ENCODE measurements at places on chromosomes 12 and 14.
A peak's percentile ranks its signal among the peaks of the same experiment; 100 is the strongest.

- peak; percentile 14 for DNase-seq
Observed at GRCh38 chr14:20413744-20414082, 412 bp upstream of the TEP1 start.

DNA sequence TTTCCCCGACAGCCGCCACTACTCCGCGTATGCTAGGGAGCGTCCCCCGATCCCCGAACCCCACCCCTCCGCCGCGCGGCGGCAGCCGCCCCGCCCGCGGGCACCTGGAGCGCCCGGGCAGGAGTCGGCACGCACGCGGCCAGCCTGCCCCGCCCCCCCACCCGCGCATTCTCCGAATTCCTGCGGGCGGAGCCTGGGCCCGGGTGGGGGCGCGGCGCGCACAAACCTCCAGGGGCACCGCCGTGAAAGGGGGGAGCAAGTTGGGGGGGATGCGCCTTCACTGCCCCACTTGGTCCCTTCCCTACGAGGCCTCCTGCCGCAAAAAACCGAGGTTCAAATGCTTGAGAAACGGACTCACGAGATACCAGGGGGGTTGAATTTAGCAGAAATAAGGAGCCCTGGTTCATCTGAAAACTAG lies 1.7 kb downstream of the AJUBA start:
- DNase-seq: peak; percentile 65

DNA sequence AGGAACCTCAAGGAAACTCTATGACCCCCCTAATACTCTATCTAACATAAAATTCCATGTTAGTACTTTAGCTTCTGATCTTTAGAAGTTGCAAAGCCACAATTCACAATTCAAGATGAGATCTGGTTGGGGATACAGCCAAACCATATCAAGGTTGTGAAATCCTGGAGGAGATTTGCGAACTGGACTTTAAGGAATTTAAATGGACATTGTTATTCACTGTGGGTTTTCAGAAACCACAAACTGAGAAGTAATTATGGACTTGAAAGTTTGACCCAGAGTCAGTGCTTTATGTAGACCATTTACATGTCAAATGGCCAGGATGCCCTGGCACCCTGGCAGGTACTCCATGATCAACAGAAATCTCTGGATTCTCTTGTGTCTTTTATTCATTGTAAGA lies 14.2 kb upstream of the CDKL1 start:
- DNase-seq: peak; percentile 69

DNA sequence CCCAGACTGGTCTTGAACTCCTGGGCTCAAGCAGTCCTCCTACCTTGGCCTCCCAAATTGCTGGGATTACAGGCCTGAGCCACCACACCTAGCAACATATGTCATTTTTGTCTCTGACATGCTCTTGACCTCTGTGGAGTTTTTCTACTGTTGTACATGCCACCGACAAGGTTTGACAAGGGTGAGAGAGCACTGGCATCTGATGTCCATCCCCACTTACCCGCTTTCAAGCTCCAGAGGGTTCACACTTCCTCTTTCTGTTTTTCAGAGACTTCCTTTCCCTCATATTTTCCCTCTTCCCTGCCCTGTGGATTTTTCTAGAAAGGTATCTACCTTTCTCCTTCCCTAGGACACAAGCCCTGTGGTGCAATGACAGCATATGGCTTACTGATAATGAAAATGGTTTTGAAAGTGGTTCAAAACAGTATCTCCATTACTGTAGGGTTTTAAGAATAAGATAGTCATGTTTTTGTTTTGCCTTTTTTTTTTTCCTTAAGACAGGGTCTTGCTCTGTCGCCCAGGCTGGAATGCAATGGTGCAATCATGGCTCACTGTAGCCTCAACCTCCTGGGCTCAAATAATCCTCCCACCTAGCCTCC lies 27.7 kb upstream of the PLEKHG3 start:
- DNase-seq: no peak

- DNase-seq: peak; percentile 4
Observed at GRCh38 chr14:88929656-88930436, 105.4 kb downstream of the TTC8 start.

GRCh38 chr12:93734784-93735183 lies 57.6 kb downstream of the CRADD start:
- DNase-seq: no peak

DNA sequence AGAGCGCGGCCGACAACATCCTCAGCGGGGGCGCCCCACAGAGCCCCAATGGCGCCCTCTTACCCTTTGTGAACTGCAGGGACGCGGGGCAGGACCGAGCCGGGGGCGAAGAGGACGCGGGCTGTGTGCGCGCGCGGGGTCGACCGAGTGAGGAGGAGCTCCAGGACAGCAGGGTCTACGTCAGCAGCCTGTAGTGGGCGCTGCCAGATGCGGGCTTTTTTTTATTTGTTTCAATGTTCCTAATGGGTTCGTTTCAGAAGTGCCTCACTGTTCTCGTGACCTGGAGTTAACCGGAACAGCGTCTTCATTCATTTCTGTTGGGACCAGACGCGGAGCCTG lies 103.8 kb upstream of the FKBP4 start:
- DNase-seq: peak; percentile 2

GRCh38 chr12:6070472-6071257 lies 53.8 kb downstream of the VWF start:
- DNase-seq: no peak

DNA sequence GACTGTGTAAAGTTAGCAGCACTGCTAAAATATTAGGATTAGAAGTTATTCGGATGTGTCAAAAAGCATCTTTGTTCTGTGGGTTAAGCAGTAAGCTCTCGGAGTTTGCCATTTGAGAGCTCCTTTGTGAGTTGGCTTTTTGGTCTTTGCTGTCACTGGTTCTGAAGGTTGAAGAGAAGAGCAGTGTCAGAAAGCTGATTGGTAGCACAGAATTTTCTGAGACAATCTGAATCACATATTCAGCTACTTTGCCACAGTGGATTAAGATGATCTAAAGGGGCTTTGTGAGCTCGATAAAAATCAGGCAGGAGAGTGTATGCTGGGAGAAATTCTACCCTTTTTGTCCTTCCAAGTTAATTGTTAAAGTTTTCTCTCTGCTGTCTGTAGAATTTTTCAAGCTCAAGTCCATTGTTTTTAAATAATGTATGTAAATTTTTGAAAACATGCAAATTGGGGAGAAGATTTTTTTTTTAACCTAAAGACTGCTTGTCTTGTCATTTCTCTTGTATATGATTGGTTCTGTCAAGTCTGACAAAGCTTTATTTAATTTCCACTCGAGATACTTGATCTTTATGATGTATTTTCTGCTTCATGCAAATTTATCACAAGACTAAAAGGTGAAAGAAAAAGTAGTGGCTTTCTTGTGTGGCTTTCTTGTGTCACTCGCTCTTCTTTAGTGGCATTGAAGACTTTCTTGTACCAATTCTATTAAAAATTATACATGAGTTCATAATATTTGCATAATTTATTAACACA lies 307.3 kb downstream of the EGLN3 start:
- peak; percentile 9 for DNase-seq

DNA sequence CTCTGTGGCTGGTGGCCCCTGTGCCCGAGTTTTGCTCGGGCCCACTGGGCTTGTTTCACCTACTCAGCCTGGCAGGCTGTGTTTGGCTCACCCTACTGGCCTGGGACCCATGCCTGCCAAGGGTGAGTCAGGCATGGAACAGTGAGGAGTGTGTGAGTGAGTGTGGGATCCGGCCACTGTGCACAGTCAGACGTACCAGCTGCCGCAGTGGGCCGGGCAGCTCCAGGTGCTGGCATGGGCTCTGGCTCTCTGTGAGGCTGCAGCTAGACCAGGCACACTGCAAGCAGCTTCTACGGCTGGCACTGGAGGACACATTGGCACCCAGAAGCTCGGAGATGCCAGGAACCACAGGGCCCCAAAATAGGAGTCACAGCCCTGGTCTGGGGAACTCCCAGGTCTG lies 40.6 kb downstream of the HSD17B6 start:
- DNase-seq: peak; percentile 22

DNA sequence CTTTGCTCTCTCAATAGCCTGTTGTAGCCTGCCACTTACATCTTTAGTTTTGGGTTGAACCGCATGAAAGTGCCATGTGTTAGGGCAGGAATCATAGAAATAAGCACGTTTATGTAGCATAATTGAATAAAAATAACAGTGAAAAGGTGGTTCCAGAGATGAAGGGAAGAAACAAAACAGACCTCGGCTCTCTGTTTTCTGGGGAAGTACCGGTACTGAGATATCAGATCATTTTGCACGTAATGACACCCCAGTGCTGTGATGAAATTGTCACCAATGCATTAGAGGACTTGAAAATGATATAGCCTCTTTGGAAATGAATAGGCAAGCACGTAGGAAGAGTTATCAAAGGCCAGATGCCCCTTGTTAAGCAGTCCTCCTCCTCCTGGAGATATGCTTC lies 42.5 kb upstream of the DLK1 start:
- no peak for DNase-seq

GRCh38 chr12:3172124-3173007 lies 95.2 kb downstream of the TSPAN9 start:
- no peak for DNase-seq

GRCh38 chr12:77189458-77189857 lies 124.1 kb upstream of the E2F7 start:
- DNase-seq: peak; percentile 70

- peak; percentile 81 for DNase-seq
Observed at GRCh38 chr12:122886851-122887818, 8.8 kb downstream of the VPS37B start.

DNA sequence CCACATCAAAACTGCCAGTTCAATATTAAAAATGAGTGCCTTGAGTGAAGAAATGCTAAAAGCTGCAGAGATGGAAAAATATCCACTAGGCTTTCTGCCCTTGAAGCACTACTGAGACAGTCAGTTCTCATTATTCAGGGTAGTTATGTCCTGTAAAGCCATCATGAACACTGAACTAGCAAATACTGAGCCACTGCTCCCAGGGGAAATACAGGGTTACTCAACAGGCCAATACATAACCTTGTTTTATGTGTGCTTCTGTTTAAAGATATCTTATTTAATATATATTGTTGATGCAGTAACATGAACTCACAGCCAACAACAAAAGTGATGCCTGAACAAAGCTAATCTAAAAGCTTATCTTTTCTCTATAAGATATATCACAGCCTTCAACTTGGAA lies 3.3 kb downstream of the RAD52 start:
- DNase-seq: no peak

GRCh38 chr12:18897823-18898222 lies 159.9 kb downstream of the CAPZA3 start:
- DNase-seq: no peak

DNA sequence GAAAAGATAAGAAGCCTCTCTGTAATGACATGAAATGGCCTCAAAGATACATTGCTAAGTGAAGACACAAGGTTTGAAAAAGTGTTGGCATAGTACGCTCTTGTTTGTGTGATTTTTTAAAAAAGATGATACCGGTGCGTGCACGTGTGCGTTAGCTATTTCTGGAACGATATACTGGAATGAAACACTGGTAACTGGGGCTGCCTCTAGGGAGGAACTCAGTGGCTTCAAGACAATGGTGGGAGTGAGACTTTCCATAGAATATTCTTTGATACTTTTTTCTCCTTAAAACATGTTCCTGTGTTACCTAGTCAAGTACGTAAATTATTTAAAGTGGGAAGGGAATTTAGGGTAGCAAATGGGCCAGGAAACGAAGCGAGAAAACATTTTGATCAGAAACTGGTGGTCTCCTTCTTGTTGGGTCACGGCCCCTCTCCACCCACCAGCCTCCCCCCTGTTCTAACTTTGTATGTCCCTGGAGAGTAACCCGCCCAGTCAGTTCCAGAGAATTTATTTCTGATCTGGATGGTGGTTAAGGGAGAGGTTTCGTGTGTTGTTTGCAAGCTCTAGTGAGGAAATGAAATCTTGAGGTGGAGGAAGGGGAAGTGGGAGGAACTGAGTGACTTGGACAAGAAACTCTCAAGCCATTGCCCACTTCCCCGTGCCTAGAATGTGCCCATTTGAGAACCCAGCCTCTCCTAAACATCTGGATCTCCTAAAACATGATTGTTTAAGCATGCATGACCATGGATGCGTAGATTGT lies 6.6 kb downstream of the FGF6 start:
- DNase-seq: no peak
